GM10248 (cell line): ENCODE measurements at places on chromosomes 7 and 10.

DNA sequence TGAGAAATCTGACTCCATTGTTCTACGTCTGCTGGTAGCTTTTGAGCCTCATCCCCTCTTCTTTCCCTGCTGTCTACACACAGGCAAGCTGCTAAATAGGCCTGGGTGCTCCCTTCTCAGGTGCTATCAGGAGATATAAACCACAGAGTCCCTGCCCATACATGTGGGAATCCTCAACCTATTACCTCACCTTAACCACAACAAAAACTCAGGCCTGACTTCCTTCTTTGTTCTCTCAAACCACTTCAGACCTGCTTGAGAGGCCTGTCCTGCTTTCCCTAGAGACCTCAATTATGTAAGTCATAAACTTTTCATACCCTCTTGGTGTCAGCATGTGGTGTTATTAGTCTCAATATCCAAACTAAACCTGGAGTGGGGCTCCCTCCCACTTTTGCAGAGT lies 75.0 kb upstream of the MAGI2 start:
- DNase-seq = no peak

DNA sequence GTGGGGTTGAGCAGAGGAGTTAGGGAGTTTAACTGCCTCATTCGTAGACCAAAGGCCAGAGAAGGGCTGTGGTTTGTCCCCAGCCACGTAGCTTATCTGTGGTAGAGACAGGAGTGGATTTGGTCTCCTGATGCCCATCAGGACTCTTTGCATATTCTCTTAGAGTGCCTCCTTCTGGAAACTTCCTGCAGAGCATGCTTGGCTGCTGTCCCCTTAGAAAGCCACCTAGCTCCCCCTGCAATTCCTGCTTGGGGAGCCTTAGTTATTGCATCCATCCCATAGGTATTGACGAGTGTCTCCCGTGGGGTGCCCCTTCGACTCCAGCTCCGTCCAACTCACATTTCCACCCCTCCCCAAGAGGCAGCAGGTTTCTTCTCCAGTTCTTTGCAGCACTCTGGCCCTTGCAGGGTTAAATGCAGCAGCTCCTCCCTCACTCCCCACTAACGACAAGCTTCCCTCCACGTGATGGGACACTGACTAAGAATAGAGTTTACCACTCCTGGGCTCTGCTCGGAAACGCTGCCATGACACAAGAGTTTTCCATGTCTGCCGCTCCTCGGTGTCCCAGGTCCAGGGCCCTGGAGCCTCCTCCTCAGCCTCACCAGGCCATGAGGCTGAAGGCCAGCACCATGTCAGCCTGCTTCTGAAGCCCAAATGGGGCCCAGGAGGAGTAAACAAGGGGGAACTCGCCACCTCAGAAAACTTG lies 147.8 kb upstream of the UNC5B start:
- no peak for DNase-seq

DNA sequence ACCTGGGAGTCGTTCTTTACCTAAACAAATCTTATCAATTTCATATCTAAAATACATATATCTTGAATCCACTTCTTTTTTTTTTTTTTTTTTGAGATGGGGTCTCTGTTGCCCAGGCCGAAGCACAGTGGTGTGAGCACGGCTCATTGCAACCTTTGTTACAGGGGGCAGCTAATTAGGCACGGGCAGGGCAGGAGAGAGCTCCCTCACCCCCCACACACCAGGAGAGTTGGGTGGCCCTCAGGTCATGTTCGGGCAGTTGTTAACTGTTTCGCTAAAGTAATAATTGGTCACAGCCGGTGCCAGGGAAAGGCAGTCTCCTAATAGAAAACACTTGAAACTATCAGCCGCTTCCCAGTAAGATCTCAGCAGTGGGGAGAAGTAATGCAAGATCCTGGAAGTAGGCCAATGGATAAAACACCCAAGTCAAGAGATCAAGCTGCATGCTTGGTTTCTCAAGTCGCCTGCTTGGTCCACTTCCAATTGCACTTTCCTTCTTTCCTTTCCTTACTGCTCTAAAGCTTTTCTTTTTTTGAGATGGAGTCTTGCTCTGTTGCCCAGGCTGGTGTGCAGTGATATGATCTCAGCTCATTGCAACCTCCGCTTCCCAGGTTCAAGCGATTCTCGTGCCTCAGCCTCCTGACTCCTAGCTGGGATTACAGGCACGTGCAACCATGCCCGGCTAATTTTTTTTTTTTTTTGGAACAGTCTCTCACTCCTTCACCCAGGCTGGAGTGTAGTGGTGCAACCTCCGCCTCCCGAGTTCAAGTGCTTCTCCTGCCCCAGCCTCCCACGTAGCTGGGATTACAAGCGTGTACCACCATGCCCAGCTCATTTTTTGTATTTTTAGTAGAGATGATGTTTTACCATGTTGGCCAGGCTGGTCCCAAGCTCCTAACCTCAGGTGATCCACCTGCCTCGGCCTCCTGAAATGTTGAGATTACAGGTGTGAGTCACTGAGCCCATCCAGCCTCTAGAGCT lies 21.3 kb upstream of the EFCAB10 start:
- no peak for DNase-seq

DNA sequence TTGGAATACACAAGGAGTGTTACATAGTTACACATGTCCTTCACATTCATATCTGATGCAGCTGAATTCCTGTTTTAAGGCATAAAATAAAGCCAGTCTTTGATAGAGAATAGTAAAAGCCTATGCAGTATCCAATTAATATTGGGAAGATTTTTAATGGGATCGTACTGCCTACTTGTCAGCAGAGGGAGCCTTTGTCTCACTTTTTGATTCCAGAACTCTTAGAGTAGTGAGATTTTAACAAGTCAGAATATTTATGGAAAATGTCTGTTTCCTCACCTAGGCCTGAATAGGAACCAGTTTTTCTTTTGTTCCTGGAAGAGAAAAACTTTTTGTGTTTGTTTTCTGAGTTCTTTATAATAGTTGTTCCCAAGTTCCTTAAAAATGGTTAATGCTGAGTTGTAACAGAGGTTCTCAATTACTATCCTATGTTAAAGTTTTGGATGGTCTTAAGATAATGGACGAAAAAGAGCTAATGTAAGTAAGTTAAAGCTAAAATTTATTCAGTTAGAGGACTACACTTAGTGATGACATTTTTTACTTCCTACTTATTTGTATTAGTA lies 114.0 kb downstream of the BBS9 start:
- DNase-seq = peak; percentile 7

DNA sequence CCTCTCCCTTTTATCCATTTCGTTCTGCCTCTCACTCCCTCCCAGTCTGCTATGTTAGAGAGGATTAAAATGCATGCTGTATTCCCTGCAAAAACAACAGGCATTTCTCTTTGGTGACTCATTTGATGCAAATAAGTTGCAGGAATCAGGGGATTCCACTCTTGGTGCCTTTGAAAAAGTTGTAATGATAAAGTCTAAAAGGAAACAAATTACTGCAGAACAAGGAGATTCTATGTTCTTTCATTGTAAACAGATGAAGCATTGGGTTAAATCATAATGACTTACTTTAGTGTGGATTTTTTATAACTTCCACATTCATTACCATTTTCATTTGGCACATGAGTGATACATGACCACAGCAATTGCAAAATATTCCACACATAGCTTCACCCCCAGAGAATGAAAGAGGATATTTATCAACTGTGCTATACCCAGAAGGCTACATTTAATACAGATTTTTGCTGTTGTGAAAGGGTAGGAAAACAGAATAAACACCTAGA lies 33.4 kb upstream of the ABLIM1 start:
- no peak for DNase-seq

GRCh38 chr7:30925913-30926312 lies 14.3 kb downstream of the AQP1 start:
- no peak for DNase-seq

DNA sequence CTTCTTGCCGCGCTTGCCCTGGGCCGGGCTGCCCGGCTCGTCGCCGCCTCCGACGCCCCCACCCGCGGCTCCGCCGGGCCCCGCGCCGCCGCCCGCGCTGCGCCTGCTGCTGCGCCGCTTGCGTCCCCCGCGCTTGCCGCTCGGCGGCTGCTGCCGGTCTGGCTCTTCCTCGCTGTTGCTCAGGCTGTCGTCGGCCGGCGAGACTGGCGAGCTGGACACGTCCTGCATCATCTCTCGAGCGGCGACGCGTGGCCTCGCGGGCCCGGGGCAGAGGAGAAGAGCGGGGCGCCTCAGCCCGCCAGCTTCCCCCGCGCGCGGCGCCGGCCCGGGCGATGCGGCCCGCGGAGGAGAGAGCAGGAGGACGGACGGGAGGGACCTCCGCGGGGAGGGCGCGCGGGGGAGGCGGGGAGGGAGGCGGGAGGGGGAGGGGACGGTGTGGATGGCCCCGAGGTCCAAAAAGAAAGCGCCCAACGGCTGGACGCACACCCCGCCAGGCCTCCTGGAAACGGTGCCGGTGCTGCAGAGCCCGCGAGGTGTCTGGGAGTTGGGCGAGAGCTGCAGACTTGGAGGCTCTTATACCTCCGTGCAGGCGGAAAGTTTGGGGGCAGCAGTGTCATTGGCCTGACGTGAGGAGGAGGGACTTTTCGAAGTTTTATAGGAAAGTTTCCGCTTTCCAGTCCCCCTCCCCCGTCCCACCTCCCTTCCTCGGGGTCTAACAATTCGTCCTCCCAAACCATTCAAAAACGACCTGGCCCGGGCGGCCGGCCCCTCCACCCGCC lies at the start of gene TWIST1:
TSS of gene TWIST1 (minus strand) at position 546 of the 779 bp plus-strand sequence. CDS start at position 231, 315 bp downstream.
- peak; percentile 43 for DNase-seq

DNA sequence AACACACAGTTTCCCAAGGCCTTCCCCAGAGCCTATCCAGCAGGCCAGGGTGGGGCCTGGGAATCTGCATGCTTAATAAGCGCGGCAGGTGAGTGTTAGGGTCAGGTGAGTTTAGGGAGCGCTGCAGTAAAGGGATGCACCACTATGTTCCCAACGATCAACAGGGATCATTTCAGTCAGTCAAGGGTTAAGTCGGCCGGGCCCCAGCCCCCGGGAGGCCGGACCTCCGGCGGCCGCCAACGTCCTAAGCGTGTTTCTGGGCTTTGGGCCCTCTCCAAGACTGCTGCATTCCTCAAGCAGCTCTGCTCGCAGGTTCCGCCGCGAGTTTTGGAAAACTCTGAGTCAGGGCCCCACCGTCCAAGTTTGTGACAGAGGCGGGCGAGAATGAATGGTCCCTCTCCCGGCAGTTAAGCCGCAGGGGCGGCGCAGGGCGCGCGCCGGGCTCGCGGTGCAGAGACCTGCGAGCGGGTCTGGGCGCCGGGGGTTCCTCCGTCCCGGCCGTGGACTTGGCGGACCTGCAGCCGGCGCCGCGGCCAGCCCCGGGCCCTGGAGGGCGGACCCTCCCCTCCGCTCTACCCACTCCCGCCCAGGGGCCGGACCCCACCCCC lies 81.6 kb downstream of the ARHGAP22 start:
- DNase-seq = no peak
